ENCODE measurements at places on chromosomes 2 and 18.

DNA sequence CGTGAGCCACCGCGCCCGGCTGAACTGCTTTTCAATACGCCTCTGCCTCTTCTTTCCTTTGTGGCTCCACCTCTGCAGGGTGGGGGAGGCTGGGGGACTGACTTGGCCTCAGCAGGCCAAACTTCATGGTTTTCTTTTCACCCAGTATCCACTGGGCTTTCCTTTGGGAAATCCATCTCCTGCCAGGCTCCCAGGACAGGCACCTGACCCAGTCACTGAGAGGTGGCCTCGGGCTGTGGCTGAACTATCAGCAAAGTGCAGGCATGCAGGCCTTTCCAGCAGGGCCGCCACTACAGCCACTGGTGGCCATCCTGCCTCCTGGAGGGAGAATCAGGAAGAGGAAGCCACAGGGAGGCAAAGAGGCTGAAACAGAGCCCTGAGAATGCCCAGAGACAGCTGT lies 33.4 kb upstream of the SEMA4C start:
- DNase-seq: no peak

GRCh38 chr18:63161761-63162195 lies 157.8 kb downstream of the BCL2 start:
- DNase-seq: peak; percentile 90

DNA sequence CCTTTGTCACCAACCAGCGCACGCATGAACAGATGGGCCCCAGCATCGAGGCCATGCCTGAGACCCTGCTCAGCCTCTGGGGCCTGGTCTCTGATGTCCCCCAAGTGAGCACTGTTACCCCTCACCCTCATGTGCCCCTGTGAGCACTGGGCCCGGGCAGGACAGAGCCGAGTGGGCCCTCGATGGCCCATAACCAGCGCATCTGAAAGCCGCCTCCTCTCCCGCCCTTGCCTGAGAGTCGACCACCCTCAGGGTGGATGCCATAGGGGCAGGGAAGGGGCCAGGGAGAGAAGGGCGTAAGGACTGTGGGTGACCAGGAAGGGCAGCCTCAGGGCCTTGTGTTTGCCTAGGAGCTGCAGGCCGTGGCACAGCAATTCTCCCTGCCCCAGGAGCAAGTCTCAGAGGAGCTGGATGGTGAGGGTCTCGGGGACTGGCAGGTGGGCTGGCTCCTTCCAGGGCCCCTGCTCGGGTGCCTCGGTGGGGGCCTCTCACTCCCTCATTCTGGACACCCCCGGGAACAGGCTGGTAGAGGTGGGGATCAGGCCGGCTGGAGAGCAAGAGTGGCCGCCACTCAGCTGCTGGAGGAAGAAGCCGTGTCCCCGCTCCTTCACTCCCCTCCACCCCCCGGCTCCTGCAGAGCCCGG lies 2.1 kb downstream of the PROM2 start:
- no peak for DNase-seq

GRCh38 chr2:119712571-119712970 lies 33.6 kb downstream of the TMEM177 start:
- DNase-seq: no peak

- DNase-seq: no peak
Measured at GRCh38 chr2:18600255-18600613, 10.9 kb upstream of the NT5C1B start.

- no peak for DNase-seq
Measured at GRCh38 chr2:11227595-11227994, 72.3 kb downstream of the SLC66A3 start.

GRCh38 chr2:181076658-181077057 lies 96.3 kb downstream of the UBE2E3 start:
- peak; percentile 55 for DNase-seq

DNA sequence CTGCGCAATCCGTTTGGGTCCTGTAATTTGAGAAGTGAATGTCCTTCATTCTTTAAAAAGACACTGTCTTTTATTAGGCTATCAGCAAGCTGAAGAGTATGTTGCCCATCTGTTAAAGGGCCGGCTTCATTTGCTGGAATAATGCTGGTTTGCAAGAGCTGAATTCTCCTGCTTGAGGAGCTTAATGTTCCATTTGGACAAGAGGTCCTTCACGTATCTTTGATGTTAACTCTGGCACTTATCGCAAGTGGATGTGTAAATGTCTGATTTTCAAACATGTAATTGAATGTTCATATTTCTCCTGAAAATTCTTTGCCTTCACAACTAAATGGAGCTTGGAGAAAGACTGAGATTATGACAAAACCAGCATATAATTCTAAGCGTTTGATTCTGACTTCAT lies 280.8 kb upstream of the NRP2 start:
- DNase-seq: no peak

DNA sequence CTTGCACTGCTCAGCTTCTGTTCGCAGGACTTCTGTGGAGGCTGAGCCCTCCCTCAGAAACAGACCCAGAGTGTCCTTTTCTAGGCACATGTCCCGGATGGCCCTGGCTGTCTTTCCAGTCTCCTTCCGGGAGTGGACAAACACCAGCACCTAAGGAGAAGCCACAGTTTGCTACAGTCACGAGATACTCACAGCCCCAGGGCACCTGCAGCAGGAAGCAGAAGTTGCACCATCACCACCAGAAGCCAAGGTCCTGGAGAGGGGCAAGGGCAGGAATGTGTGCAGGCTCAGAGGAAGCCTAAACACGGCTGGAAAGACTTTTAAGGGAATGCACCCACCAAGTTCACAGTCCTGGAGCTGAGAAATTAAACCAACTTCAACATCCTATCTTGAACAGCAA lies 13.6 kb downstream of the SNRNP200 start:
- DNase-seq: no peak

GRCh38 chr18:22935431-22935830 lies 2.3 kb downstream of the RBBP8 start:
- no peak for DNase-seq

GRCh38 chr18:70339915-70340314 lies 51.1 kb downstream of the SOCS6 start:
- no peak for DNase-seq

DNA sequence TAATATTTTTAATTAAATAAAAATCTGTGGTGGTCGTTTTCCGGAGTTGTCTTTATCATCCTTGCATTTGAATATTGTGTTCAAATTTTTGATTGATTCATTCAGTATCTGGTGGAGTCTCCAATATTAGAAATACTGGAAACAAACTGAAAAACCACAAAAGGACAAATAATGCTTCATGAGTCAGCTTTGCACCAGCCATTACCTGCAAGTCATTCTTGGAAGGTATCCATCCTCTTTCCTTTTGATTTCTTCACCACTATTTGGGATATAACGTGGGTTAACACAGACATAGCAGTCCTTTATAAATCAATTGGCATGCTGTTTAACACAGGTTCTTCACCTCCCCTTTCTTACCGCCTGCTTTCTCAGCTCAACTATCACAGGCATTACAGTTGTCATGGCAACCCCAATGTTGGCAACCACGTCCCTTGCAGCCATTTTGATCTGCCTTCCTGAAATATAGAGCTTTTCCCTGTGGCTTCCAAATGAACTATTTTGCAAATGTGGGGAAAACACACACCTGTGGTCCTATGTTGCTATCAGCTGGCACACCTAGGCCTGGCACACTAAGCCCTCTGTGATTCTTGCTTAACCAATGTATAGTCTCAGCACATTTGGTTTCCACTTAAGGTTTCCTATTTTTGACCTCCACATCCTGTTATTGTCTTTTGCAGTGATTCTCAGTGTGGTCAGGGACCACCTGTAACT lies 6.5 kb downstream of the CTLA4 start:
- no peak for DNase-seq

DNA sequence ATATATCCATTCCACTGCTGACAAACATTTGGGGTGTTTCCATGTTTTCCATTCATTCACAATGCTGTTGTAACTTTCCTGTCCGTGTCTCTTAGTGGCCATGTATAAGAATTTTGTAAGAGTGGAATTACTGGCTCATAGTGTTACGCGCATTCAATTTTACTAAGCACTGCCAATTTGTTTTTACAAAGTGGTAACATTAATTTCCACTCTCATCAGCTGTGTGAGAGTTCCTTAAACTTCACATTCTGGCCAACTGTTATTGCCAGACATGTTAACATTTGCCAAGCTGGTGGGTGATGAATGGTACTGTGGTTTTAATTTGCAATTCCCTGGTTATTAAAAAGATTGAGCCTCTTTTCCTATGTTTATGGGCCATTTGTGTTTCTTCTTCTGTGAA lies 134.2 kb downstream of the DTNB start:
- DNase-seq: no peak

DNA sequence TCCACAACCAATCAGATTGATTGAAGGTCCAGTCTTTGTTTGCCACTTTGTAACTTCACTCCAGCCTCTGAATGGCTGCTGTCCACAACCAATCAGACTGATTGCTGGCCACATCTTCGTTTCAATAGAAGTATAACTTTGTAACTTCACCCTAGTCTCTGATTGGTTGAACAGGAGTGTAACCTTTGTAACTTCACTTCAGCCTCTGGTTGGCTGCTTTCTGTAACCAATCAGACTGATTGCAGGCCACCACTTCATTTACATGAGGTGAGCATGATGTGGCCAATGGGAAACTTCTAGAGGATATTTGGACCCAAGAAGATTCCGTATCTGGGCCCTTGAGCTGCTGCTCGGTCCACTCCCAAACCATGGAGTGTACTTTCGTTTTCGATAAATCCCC lies 16.9 kb upstream of the ALPP start:
- no peak for DNase-seq

- no peak for DNase-seq
Measured at GRCh38 chr18:9048236-9048635, 54.3 kb upstream of the NDUFV2 start.

DNA sequence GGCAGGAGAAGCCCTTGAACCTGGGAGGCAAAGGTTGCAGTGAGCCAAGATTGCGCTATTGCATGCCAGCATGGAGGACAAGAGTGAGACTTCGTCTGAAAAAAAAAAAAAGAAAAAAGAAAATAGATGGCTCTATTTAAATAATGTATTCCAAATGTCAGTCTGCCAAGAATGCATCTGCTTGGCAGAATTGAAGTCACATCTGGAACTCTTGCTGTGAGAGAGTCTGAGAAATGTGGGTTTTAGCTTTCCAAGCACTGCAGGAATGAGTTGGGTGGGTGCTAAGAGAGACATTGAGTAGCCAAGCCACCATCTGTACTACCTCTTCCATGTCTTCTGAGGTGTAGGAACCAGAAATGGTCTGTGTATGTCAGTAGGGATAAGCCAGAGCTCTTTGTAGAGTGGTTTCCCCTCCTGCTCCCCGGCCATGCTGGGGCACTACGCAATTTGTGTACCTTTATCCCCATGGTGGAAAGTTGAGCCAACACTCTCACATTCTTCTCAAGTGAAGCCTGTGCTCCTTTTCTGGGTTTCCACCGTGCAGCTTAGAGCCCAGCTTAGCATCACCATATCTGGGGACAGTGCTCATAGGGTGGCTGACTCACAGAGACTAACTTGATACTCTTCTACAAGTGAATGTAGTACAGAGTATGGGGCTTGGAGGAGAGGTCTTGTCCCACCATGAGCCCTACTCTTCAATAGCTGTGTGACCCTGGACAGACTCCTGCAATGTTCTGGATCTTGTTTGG lies 25.3 kb downstream of the IL1F10 start:
- DNase-seq: no peak

- DNase-seq: peak; percentile 61
Measured at GRCh38 chr2:171798156-171798820, 95.8 kb downstream of the SLC25A12 start.

- DNase-seq: peak; percentile 18
Measured at GRCh38 chr18:44927127-44927849, 246.6 kb downstream of the SETBP1 start.

GRCh38 chr2:100755441-100755840 lies 64.5 kb upstream of the NPAS2 start:
- DNase-seq: no peak

DNA sequence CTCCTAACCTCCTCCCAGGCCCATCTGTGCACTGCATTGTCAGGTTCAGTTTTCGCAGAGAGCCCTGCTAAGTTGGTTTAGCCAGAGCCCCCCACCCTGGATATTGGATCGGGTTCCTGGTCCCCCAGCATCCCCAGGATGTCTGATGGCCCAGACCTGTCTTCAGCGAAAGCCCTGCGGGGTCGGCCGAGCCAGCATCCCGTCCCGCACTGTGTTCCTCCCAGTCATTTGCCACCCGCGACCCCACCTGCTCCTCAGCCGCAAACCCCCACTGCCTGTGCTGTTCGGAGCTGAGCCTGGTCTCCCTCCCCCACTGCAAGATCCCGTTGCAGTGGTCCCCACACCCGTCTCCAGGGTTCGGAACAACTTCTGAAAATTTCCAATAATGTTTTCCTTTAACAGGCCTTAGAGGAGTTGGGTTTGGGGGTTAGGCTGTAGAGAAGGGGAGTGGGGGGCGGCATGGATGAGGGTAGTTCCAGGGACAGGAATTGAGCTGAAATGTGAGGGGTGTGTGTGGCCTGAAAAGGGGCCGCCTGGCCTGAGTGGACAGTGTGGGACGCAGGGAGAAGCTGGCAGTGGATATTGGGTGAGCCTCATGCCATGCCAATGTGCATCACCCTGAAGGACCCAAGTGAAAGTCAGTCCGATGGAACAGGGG lies 1.6 kb upstream of the COPS9 start:
- no peak for DNase-seq

GRCh38 chr2:240418311-240418710 lies 17.2 kb upstream of the GPC1 start:
- DNase-seq: no peak

GRCh38 chr2:55865096-55865835 lies 58.3 kb downstream of the EFEMP1 start:
- DNase-seq: peak; percentile 87
